ENCODE measurements at places on chromosomes 3 and 15. TPM values are rescaled to one million over a fixed set of nuclear protein-coding genes. Genes with fewer than 3 reads are reported as not detected.

Gene IL5RA
- 0.08 TPM for total RNA-seq

Gene RTP4
- total RNA-seq: 1.8 TPM

Gene KNL1
- total RNA-seq: 38.5 TPM

Gene MYLK
- total RNA-seq: 17.1 TPM

Gene IL17RD
- 0.47 TPM for total RNA-seq

Gene CLCN2
- 3.9 TPM for total RNA-seq

Gene GOLGA8H
- total RNA-seq: not detected

Gene EPHA3
- 1.6 TPM for total RNA-seq

Gene XIRP1
- not detected for total RNA-seq

- H3K27ac ChIP-seq: no peak overlapping the region
- no peaks in the 10 kb centered on the region for H3K27me3 ChIP-seq
- DNase-seq: no peak
- H3K4me1 ChIP-seq: no peaks in the 10 kb centered on the region
Observed at GRCh38 chr15:95944661-95945255, 385.7 kb upstream of the NR2F2 start.

Measured in liver (tissue), 10 donors.